ENCODE measurements at places on chromosomes 5 and 9. TPM values are rescaled to one million over a fixed set of nuclear protein-coding genes. Genes with fewer than 3 reads are reported as not detected.
A peak's percentile ranks its signal among the peaks of the same experiment; 100 is the strongest.

Gene POU5F2
- total RNA-seq: 0.24 TPM

Gene TIMD4
- total RNA-seq: not detected

GRCh38 chr9:75001719-75002421, 26.2 kb downstream of the CARNMT1 start:
- DNase-seq: no peak
- no peaks in the 10 kb centered on the region for H3K27me3 ChIP-seq
- H3K4me1 ChIP-seq: no peaks in the 10 kb centered on the region
- H3K36me3 ChIP-seq: no peaks in the 10 kb centered on the region

DNA sequence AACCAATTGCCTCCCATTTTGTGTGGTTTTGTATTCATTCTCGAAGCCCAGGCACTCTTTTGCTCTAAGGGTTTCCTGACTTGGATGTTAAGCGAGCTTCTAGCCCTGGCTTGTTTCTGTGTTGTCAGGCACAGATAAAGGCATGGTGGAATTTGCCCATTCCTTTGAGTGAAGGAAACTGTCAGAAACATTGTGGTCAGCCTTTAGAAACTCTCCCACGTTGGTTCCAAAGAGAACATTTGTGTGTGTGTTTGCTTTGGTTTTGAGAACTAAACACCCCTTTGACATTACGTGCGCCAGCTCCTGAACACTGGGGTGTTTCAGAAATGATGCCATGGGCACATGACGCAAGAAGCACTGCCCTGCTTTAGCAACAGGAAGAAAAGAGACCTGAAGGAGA, 320.9 kb downstream of the NTRK2 start:
- no peaks in the 10 kb centered on the region for H3K4me1 ChIP-seq
- H3K4me3 ChIP-seq: no peak overlapping the region
- no peaks in the 10 kb centered on the region for H3K36me3 ChIP-seq
- no peak overlapping the region for H3K27ac ChIP-seq
- no peak for DNase-seq

DNA sequence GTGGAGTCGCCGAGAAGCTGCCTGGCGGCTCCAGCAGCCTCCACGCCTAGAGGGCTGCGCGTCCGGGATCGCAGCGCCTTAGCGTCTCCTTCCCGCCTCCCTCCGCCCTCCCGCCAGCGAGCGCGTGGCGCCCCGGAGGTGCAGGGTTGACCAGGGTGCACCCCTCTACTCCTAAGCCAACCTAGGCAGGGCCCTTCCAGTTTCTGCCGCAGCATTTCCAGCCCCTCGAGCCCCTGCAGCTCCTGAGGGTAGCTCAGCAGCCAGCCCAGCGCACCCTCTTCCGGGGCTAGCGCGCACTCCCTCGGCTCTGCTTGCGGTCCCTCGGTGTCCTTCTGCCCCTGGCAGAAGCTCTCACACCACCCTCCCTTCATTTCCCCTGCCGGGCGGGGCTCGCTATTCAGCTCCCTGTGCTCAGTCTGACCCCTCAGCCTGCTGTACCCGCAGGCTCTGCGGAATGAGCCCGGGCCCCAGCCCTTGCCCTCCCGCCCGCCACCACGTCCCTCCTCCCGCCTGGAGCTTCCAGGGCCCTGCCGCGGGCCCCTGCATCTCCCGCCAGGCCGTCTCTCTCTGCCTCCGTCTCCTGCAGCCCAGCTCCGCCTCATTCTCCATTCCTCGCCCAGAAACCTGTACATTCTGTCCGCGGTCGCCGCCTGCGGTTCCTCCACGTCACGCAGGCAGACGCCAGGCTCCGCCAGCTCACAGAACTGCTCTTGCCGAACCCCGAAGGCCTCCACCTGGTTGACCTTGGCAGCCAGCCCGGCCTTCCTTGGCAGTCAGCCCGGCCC, 61.8 kb downstream of the SPATA31C2 start:
- peaks cover 8% of the 10 kb centered on the region for H3K4me1 ChIP-seq
- DNase-seq: peak; percentile 56
- peak overlapping the region; percentile 69 for H3K4me3 ChIP-seq

GRCh38 chr9:112112941-112113681, 62.0 kb downstream of the SUSD1 start:
- H3K4me1 ChIP-seq: no peaks in the 10 kb centered on the region
- no peak for DNase-seq
- H3K4me3 ChIP-seq: no peak overlapping the region
- peaks cover 4% of the 10 kb centered on the region for H3K36me3 ChIP-seq
- no peak overlapping the region for H3K27ac ChIP-seq
